ENCODE measurements at places on chromosomes 3 and 15. TPM values are rescaled to one million over a fixed set of nuclear protein-coding genes. Genes with fewer than 3 reads are reported as not detected.

- no peak for DNase-seq
Measured at GRCh38 chr3:44058868-44059203, 182.8 kb upstream of the TOPAZ1 start.

DCUN1D1 gene
- 55.9 TPM for total RNA-seq

- DNase-seq = peak; percentile 72
Measured at GRCh38 chr3:169149349-169149890, 514.1 kb downstream of the MECOM start.

- no peak for DNase-seq
Measured at GRCh38 chr3:185989511-185989910, 51.7 kb upstream of the TRA2B start.

GRCh38 chr3:112629425-112629824 lies 11.5 kb downstream of the CCDC80 start:
- DNase-seq = no peak

SCN5A gene
- total RNA-seq = 0.14 TPM

FOXB1 gene
- total RNA-seq = 0.10 TPM

GRCh38 chr3:177906126-177906511 lies 630.1 kb upstream of the KCNMB2 start:
- DNase-seq = no peak

GRCh38 chr3:39284457-39284881 lies 4.6 kb upstream of the CX3CR1 start:
- no peak for DNase-seq

CSPG5 gene
- total RNA-seq = 0.95 TPM

DNA sequence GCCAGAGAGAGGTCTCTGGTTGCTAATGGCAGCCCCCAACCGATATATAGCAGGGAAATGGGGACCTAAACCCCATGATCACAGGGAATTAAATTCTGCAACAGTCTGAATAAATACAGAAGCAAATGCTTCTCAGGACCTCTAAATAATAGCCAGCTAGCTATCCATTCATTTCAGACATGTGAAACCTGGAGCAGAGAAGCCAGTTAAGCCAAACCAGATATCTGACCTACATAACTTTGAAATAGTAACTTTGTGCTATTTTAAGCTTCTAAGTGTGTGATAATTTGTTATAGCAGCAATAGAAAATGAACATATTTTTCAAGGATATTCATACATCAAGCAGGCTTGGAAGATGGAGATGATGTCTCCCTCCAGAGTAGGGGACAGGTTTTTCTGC lies 1062.9 kb upstream of the CADM2 start:
- DNase-seq = no peak

- DNase-seq = no peak
Measured at GRCh38 chr3:114034787-114035545, 21.4 kb downstream of the CCDC191 start.

MAPKAPK3 gene
- 84.8 TPM for total RNA-seq

DNA sequence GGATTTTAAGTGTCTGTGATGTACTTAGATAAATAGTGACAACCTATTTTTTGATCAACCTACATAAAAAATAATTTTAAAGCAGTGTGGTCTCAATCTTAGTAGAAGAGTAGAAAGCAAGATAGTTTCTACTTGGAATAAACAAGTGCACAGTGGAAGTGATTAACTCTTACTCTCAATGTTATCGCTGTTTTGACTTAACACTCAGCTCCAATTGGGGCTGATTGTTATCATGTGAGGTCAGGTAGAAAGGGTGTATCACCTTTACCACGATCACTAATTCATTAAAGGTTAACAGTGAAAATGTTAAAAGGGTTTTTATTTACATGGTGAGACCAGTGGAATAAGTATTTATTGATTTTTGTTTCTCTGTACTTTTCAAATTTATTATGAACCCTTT lies 22.4 kb upstream of the APH1B start:
- no peak for DNase-seq

DNA sequence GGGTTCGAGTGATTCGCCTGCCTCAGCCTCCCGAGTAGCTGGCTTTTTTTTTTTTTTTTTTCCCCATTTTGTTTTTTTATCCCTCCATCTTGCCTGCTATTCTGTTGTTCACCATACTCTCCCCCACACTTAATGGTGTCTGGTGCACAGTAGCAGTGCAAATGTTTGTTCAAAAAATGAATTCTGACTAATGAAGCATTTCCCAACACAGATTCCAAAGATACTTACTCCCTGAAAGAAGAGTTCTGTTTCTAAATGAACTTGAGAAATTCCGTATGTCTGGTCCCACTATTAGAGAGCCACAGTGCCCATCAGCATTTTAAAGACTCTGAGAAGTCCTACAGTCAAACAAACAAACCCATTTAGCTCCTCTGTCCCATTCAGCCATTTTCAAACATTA lies 9.5 kb downstream of the EDEM1 start:
- no peak for DNase-seq

- DNase-seq = no peak
Measured at GRCh38 chr15:36501063-36501678, 78.3 kb upstream of the CDIN1 start.

- DNase-seq = no peak
Measured at GRCh38 chr15:90264671-90265070, 801 bp upstream of the NGRN start.

- no peak for DNase-seq
Measured at GRCh38 chr3:52262447-52262846, 16.0 kb downstream of the WDR82 start.

GRCh38 chr15:42199126-42199525 lies 9.0 kb downstream of the VPS39 start:
- no peak for DNase-seq

GRCh38 chr15:88624156-88624970 lies 3.2 kb downstream of the AEN start:
- DNase-seq = no peak

- no peak for DNase-seq
Measured at GRCh38 chr15:89121414-89121813, 33.2 kb downstream of the ABHD2 start.

GRCh38 chr3:32797776-32798175 lies 20.0 kb upstream of the TRIM71 start:
- DNase-seq = no peak

DNA sequence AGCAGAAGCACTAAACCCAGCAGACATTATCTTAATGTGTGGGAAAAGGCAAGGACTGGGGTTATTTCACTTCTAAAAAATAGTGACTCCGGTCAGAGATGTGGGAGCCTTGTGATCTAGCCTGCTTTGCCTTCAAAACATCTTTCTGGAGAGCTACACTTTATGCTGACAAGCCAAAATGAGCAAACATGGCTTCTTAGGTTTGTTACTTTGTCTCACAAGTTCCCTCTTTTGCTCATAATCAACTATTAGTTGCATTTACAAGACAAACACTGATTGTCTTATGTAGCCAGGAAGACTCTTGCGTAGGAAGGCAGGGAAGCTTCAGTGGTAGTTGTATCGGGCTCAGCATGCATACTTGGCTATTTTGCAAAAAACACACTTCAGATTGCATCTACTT lies 129.2 kb downstream of the NUP210 start:
- DNase-seq = no peak

- no peak for DNase-seq
Measured at GRCh38 chr3:16802389-16802788, 82.4 kb upstream of the PLCL2 start.

CIAO2A gene
- total RNA-seq = 55.7 TPM

DNA sequence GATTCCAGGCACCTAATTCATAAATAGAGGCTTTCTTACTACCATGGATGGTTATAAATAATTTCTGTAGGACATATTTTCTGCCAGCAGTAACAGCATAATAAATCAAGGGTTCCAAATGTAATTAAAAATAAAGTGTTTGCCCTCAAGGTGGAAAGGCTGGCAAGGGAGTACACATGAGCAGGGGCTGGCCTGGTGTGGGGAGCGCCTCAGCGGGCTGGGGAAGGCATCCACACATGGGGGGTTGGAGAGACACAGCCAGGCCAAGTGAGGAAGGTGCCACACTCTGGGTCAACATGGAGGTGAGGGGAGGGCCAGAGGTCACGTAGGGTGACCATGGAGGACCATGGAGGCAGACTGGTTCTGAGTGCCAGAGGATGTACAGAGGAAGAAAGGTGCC lies 65.8 kb upstream of the OCA2 start:
- DNase-seq = no peak

DNA sequence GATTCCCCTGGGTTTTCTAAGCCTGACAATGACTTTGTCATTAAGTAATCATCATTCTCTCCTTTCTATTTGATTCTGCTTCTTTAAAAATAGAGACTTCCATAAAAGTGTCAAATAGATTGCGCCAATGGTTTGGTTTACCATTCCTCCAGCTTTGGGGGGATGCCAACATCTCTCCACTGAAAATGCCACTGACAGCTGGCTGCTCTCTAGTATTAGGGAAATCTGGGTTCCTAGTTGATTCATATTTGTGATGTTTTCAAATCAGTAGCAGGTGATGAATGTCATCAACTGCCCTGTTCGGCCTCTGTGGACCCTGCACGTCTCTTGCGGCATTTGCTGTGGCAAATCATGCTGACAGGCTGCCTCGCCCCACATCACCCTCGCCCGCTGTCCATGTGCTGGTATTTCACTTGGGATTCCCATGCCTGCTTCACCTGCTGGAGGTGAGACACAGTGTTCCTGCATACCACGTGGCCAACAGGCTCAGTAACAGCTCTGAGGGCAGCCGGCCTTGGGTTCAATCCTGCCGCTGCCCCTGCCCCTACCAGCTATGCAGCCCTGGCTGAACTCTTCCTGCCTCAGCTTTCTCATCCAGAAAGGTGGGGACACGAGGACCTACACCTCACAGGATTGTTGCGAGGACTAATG lies 28.1 kb downstream of the ZXDC start:
- DNase-seq = no peak

DNA sequence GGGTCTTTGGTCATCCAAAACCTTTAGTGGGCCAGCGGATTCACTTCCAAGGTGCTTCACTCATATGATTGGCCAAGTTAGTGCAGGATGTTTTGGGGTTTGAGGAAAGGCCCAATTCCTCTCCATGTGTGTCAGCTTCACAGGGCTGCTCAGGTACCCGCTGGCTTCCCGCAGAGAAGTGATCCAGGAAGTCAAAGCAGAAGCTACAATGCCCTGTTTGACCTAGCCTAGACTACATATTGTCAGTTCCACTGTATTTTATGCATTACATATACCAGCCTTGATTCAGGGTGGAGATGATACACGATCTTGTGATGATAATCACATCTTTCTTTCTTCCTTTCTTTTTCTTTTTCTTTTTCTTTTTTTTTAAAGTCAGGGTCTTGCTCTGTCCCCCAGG lies 32.1 kb downstream of the PDE8A start:
- no peak for DNase-seq

TEX264 gene
- total RNA-seq = 31.9 TPM

DNA sequence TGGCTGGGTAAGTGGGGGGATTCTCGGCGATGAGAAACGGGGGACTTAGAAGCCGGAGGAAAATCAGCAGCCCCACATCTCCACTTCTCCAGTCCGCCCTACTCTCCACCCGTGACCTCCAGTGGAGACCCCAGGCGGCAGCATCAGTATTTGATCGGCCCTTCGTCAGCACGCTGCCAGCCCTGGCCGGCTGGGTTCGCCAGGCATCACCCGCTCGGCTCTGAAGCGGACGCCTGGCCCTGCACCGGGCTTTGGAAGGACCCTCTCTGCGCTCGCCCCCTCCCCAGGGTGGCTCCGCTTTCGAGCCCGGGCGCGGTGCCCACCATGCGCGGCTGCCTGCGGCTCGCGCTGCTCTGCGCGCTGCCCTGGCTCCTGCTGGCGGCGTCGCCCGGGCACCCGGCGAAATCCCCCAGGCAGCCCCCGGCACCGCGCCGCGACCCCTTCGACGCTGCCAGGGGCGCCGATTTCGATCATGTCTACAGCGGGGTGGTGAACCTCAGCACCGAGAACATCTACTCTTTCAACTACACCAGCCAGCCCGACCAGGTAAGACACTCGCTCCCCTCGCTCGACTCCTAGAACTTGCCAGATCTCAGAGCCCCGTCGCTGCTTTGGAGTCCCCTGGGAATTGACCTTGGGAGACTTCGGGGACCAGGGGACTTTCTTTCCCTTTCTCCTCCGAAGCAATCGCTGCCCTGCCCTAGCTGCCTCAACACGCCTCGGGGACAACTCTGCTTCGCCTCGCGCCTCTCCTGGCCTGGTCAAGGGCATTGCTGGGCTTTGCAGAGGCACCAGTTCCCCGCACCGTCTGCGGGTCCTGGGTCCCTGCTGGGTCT lies 561 bp downstream of the SIDT1 start:
- DNase-seq = no peak

MAGI1 gene
- not detected for total RNA-seq

TMEM108 gene
- total RNA-seq = not detected

EXD1 gene
- not detected for total RNA-seq

GRCh38 chr3:14203521-14204079 lies 25.0 kb downstream of the LSM3 start:
- DNase-seq = no peak

- DNase-seq = no peak
Measured at GRCh38 chr3:187778726-187779125, 33.5 kb upstream of the BCL6 start.

LSAMP gene
- not detected for total RNA-seq

DNA sequence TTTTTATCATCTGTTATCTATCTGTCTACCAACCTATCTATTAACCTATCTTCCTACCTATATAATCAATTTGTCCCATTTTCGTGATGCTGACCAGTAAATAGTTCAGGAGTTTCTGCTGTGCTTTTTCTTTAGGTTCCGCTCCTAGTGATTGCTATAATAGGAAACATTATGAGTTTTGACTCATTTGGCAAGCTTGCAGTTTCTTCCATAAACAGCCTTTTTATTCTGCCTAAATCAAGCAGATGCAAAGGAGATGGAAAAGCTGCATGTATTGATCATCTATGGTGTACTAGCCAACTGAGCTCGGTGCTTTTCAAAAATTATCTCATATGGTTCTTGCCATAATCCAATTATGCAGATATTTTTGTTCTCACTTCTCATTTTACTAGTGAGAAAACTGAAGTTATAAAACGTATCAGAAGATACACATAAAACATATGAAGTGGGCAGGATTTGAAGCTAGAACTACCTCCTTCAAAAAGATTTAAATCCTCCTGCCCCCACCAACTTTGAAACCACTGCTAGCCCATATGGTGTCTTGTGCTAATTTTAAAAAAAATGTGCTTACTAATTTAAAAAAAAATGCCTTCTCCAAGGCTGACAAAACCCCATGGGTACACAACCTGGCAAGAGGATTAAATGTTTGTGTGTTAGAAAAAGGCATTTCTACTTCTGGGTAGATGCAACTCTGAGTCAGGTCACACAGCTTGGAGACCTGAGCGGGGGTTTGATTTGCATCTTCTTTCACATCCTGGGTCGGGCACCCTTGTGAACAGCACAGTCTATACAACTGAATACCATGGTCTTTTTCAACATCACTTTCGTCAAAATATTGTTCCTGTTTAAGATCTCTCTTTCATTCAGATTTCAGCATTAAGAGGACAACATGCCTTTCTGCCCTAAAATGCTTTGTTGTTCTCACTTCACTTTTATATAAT lies 267.0 kb downstream of the CHL1 start:
- DNase-seq = no peak

SMCO1 gene
- total RNA-seq = not detected

GRCh38 chr15:31470756-31471155 lies 144.1 kb downstream of the KLF13 start:
- no peak for DNase-seq

LEKR1 gene
- 1.3 TPM for total RNA-seq

SEC62 gene
- 68.9 TPM for total RNA-seq

LRRN1 gene
- 0.38 TPM for total RNA-seq

CLRN1 gene
- not detected for total RNA-seq
